NCI-H2081 (cell line): ENCODE measurements at places on chromosomes 6 and 20.
A peak's percentile ranks its signal among the peaks of the same experiment; 100 is the strongest.

DNA sequence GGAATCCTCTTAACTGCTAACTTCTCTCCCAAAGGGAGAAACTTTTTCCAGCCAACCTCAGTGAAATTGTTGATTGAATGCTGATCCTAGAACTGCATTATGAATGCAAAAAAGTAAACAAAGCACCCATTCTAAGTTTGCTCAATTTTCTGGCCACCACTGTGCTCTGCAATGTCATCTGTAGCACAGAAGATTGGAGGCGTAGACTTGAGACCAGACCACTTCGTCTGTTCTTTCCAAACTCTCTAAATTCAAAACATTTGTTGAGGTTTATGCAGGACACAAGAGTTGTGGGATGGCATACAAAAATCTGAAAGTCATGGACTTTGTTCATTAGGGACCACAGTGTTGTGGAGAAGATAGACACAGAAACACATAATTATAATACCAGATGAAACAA, 11.1 kb upstream of the TSPYL1 start:
- DNase-seq: no peak

DNA sequence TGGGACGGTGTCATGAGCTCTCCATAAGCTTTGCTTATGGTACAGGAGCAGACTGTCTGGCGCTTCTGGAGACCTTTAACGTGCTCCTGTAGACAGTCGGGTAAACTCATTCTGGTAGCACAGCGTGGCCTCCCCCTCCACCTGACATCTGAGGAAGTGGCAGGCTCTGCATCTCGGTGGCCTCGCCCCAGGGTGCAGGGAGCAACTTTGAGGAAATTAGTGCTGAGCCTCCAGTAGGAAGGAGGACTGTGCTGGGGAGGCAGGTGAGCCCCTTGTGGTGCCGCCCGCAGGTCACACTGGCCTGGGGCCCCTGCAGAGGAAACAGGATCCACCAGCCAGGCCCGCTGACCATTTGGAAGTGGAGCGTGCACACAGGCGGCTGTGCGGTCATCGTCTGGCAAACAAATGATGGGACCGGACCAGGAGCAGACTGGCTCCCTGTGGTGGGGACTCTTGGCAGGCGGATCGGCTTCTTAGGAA, 57.9 kb downstream of the SYNJ2 start:
- DNase-seq: no peak

GRCh38 chr6:31901953-31902643, at the start of gene ZBTB12:
TSS of gene ZBTB12 (minus strand) at chr6:31902086. CDS start at chr6:31901305, 781 bp downstream.
- peak; percentile 96 for DNase-seq

- peak; percentile 17 for DNase-seq
Measured at GRCh38 chr20:22248051-22248667, 336.2 kb downstream of the FOXA2 start.

DNA sequence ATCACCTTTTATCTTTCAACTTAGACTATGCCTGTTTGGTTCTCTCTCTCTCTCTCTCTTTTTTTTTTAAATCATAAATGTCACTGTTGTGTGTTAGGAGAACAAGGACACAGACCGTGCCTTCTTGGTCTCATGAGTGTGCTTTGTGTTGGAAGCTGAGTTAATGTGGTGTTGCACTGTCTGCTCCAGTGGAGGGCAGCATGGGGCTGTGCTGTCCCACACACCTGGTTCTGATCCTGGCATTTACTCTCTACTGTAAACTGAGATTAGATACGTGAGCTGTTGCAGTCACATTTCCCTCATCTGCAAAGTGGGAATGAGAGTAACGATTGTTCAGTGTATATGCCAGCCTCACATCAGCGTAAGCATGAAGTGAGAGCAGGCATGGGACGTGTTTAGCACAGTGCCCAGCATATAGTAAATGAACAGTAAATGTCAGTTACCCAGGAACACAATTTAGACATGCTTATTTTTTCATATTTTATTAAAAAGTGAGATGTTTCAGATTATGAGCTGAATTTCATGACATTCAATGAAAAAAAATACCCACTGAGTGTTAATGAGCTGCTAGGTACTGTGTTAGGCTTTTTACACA, 161.1 kb downstream of the FARS2 start:
- peak; percentile 45 for DNase-seq
